Pancreas (tissue), 10 donors: ENCODE measurements at places on chromosomes 5 and 9. TPM values are rescaled to one million over a fixed set of nuclear protein-coding genes. Genes with fewer than 3 reads are reported as not detected.
A peak's percentile ranks its signal among the peaks of the same experiment; 100 is the strongest.

Gene POLR1E
- 24.4 TPM for total RNA-seq

Gene PAIP2
- 33.7 TPM for total RNA-seq

Gene PCDHGA3
- 2.4 TPM for total RNA-seq

Gene PCDHGA2
- 1.4 TPM for total RNA-seq

DNA sequence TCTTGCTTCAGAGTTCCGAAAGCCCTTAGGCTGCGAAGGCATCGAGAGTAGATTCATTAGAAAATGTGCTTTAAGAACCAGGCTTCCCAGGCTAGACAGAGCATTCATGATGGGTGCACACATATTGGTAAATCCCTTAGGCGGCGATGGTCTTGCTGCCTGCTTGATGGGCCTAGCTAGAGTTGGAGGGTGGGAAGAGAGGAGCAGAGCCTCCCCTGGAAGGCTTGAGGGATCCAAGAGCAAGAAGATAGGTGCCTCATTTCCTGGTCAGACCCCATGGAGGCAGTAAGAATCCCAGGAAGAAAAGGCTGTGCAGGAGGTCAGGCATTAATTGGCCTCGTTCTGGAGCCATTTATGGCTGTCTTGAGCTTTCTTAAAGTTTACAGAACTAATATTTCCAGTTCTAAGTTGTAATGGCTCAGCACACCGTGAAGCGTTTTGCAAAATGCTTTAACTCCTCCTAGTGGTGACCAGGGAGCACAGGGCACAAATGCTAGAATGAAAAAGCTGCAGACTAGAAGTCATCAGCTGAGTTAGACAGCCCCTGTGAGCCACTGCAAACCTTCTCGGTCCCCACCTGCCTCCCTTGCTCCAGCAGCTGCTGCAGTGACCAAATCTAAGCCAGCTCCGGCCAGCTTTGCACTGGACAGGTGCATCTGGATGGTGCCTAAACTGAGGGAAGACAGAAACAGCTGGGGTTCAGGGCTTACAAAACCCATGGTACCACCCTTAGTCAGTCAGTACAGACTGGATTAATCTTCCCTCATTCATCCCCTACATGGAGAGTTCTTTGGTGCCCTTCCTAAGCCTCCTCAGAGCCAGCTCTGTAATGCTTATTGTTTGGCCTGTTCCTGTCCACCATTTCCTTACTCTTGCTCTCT is 14.7 kb downstream of the SLC45A2 start:
- H3K4me1 ChIP-seq, result no peaks in the 10 kb centered on the region
- H3K4me3 ChIP-seq, result no peak overlapping the region
- no peaks in the 10 kb centered on the region for H3K36me3 ChIP-seq
- DNase-seq, result peak; percentile 49
- no peak overlapping the region for H3K27ac ChIP-seq

DNA sequence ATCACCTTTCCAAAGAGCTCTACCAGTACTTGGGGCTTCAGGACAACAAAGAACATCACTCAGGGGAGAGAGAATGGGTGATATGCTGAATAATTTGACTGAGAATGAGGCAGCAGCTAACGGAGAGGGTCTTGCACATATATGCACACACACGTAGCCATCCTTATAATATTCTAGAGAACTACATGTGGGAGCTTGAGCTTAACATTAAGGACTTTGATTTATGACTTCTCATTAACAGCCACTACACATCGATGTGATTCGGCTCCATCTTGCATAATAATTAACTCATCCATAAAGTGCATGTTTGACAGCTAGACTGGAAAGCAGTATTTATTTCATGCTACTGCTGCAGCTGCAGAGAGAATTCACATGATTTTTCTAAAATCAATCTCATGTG is 163.4 kb downstream of the RAB3C start:
- H3K36me3 ChIP-seq, result no peaks in the 10 kb centered on the region
- no peaks in the 10 kb centered on the region for H3K4me1 ChIP-seq
- no peak for DNase-seq
- H3K27me3 ChIP-seq, result no peaks in the 10 kb centered on the region
- no peak overlapping the region for H3K4me3 ChIP-seq
- no peak overlapping the region for H3K27ac ChIP-seq

- H3K36me3 ChIP-seq, result no peaks in the 10 kb centered on the region
- no peak overlapping the region for H3K27ac ChIP-seq
- H3K27me3 ChIP-seq, result no peaks in the 10 kb centered on the region
- no peak overlapping the region for H3K4me3 ChIP-seq
Measured at GRCh38 chr5:58202941-58203444, 256.9 kb downstream of the PLK2 start.

DNA sequence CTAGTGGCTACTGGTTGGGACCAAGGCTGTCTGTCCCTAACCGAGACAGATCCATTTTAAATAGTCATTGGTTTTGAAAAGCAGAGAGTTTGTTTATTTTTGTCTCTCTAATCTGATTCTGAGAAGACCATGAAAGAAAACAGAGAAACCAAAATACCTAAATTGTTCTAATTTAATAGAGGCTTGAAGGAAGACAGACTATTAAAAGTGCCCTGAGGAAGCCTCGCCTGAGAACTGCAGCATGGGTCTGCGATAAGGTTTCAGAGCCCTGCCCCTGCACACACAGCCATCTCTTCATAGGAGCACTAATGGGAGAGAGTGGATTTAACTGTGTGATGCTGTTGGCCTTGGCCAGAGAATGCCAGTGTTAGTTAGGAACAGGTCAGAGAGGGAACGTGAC is 175.5 kb upstream of the SV2C start:
- H3K27ac ChIP-seq, result no peak overlapping the region
- DNase-seq, result no peak
- no peak overlapping the region for H3K4me3 ChIP-seq

DNA sequence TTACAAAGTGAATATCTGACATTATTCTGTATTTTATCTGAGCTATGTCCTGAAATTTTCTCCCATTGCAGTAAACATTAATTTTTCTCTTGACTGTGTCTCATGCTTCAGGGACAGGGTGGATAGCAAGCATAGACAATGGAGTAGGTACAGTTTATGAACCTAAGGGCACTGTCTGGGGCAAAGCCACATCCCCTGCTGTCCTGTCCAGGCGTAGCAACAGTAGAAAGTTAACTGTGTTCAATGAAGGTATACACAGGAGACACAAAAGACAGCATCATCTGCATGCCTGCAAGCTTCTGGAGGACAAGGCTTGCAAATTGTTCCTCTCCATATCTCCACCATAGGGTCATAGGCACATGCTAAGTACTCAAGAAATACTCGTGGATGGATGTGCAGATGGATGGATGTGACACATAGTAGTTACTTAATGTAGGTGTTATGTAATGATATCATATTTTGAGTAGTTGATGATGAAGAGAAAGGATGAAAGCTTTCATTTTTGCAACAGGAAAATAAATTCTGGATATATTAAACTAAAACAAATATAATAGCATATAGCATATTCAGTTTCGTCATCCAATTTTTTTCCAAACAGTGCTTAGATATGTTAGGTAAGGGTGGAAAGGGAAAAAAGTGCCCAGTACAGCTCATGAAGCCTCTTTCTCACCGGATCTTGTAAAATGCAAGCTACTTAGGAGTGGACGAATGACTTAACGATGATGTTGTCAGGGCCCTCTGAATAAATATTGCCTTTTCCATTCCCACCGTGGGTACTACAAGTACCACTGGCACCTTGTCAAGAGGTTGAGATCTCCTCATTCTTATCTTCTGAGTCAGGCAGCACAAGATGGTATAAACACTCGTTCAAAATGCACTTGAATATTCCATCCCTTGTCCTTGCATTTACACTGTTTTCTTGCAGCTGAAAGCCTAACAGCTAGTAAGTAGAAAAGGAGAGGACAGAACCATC is 19.9 kb upstream of the ZSWIM6 start:
- H3K27me3 ChIP-seq, result no peaks in the 10 kb centered on the region
- DNase-seq, result no peak
- no peaks in the 10 kb centered on the region for H3K4me1 ChIP-seq
- no peak overlapping the region for H3K4me3 ChIP-seq
- H3K36me3 ChIP-seq, result no peaks in the 10 kb centered on the region
- H3K27ac ChIP-seq, result no peak overlapping the region
